ENCODE measurements at places on chromosomes 4 and X.

DNA sequence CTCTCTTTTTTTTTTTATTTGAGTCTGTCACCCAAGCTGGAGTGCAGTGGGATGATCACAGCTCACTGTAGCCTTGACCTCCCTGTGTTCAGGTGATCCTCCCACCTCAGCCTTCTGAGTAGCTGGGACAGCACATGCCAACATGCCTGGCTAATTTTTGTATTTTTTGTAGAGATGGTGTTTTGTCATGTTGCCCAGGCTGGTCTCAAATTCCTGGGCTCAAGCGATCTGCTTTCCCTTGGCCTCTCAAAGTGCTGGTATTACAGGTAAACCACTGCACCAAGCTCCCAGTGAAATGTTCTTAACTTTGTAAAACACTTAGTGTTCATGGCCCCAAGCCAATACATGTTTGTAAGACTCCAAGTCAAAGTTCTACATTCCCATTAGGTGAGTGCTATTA is 316.1 kb downstream of the KCTD8 start:
- no peak for DNase-seq

DNA sequence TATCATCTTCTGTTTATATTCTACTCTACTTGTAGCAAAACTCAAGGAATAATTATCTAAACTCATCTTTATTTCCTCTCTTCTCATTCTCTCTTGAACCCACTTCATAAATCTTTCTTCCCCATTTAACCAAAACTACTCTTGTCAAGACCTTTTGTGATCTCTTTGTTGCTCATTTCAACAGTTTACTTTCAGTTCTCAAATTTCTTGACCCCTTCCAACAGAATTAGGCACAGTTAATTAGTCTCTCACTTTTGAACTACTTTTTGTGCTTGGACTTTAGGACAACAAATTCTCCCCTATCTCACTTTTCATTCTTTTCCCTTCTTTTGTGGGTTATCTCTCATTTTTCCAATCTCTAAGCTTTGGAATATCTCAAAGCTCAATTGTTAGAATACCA is 27.4 kb upstream of the CAMK2D start:
- no peak for DNase-seq

- DNase-seq, result no peak
These were observed 2.9 kb upstream of the NHS start for GRCh38 chrX:17372052-17372451.

GRCh38 chrX:129737916-129738315 is 863 bp upstream of the XPNPEP2 start:
- no peak for DNase-seq

- no peak for DNase-seq
These were observed 19.9 kb upstream of the CDS1 start for GRCh38 chr4:84563002-84563401.

DNA sequence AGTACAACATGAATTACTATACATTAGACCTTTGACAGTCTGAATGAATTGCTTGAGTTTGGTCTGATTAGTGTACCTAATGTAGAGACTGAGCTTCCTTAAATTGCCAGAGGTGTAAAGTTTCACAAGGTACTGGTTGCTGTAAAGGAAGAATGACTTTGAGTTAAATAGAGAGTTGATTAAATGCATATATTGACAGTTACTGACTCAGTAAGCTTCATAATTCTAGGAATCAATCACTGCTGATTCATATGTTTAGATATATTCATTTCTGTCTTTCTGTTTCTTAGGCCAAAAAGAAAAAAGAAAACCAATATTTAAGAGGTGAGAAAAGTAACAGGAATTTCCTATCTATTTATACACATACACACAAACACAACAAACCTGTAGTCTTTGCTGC is 16.2 kb upstream of the ART3 start:
- DNase-seq, result no peak

DNA sequence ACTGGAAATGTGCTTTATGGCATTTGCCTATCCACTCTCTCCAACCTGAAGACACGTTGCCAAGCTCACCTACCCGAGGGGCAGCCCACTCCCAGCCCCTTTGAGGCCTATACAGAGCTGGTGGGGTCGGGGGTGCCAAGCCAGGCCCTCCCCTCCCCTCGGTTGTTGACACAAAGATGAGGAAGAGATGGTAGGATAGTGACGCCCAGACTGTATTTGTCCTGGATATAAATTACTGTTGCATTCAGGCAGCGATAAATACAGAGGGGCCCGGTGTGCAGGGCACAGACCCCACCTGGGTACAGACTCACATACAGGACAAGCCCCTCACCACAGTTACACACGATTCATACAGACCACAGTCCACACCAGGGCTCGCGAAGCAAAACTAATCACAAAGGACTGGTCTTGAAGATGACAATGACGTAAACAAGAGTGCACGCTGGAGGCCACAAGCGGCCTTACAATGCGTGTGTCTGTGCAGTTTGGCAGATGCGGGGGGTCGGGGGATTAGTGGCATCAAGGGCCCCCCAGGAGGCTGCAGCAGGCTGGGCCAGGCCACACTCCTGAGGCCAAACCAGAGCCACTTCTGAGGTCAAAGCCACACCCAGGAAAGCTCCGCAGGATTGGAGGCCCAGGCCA is 14.6 kb downstream of the DGKQ start:
- no peak for DNase-seq

- no peak for DNase-seq
These were observed 22.4 kb downstream of the NUDT9 start for GRCh38 chr4:87444741-87445140.

GRCh38 chrX:35842674-35843073 is 44.5 kb downstream of the MAGEB16 start:
- no peak for DNase-seq

DNA sequence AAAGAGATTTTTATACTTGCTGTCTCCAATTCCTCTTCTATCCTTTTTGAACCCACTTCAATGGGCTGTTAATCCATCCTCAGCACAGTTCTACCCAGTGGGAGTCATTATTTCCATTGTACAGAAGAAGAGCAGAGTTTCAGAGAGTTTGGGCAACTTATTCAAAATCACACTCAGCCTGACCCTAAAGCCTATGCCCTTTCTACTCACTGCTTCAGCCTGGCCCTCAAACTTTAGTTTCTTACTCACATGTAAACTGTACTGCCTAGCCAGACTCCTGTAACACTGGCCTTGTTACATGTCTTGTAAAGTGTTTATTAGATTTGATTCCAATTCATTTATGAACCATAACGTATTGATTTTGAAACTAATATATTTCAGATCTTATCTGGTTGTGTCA is 25.1 kb upstream of the USO1 start:
- DNase-seq, result no peak

DNA sequence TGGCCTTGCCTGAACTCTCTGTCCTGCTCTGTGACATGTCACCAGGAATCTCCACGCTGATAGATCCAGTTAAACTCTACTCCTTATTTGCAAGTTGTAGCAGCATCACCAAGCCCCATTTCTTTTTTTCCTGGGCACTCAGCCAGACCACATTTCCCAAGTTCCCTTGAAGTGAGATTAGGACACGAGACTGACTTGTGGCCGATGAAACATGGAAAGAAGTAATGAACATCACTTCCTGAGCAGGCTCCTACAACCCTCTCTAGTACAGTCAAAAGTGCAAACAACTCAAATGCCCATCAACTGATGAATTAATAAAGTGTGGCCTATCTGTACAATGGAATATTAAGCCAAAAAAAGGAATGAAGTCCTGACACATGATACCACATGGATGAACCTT is 74.6 kb downstream of the MAP3K15 start:
- DNase-seq, result peak; percentile 5

GRCh38 chr4:120916937-120917336 is 5.6 kb downstream of the PRDM5 start:
- DNase-seq, result no peak

DNA sequence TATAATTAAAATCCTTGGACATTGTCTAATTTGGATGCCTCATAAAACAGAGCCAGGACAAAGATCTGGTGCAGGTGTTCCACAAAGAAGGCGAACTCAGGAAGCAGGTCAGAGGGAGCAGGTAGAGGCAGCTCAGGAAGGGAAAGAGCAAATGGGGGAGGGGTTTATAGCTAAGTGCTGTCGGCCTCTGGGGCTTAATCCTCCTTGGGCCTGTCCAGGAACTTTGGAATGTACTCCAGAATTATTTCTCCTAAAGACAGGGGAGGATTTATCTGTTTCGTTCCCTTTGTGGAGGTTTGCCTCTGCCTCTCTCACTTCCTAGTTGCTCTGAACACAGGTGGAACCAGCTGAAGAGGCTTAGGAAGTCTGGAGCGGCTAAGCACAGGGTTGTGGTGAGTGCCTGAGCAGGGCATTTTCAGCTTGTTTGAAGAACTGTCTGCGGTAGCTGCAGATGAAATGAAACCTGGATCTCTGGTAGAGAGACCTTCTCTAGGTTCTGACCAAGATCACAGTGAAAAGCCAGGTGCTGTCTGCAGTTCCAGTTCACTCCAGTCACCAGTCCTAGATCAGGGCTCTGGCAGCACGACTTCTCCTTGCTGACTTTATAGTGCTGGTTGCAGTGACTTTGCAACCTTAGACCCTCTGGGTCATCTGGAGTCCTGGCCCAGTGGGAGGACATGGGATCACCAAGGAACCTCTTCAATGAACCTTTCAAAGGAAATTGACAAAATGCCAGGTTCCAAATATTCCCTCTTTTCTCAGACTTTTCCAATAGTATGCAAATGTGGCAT is 519.2 kb downstream of the PCDH10 start:
- no peak for DNase-seq

- no peak for DNase-seq
These were observed 388.2 kb downstream of the OPHN1 start for GRCh38 chrX:68045008-68045577.

GRCh38 chrX:1261285-1261684 is 7.3 kb upstream of the CSF2RA start:
- DNase-seq, result no peak

DNA sequence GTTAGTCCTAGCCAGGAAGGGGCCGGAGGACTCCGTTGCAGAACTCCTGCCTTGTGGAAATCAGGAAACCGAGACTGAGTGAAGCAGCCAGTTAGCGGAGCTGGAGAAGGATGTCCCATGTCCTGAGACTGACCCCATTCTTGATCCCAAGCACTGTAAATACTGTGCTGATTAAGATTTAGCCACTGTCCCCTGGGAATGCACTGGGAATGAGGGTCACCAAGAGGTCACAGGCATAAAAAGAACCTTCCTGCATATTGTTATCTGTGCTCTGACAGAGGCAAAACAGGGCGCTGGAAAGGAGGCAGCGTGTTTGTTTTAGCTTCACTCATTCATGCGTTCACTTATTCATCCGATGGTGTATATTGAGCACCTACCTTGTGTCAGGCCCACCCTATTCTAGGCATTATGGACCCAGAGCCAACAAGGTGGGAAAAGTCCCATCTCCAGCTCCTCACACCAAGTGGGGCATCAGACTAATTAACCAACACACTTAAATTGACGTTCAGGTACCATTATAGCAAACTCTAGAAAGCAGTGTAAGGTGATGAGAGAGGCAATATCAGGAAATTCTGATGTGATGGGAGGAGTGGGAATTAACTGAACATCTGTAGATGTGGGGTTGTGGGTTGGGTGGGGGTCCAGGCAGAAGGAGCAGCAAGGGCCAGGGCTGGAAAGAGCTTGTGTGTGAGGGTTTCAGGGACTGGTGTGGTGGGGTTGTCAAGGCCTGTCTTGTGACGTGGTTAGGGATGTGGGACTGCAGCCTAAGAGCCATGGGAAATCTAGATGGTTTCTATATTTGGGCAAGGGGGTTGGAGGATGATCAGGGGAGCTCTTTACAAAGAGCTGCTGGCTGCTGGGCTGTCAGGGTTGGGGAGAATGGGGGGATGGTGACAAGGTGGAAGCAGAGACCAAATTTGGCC is 10.6 kb upstream of the SLC2A9 start:
- no peak for DNase-seq

DNA sequence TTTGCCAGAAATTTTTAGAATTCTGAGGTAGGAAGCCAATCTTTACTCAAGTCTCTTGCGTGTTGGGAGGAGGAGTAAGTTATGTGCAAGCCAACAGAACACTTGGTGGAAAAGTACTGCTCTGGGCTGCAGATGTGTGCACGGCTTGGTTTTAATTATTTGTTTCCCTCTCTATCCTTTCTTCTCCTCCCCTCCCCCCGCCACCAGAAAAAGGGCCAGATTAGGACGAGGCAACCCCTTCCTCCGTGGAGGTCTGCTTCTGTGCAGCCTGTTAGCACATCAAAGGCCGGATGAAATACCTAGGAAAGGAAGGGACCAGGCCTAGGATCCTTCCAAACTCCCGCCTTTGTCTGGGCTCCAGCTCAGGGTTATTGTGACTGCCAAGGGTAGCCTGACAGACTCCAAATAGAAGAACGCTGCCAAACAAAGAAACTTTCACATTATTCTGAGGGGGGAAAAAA is 1.0 kb upstream of the PGRMC1 start:
- peak; percentile 51 for DNase-seq

DNA sequence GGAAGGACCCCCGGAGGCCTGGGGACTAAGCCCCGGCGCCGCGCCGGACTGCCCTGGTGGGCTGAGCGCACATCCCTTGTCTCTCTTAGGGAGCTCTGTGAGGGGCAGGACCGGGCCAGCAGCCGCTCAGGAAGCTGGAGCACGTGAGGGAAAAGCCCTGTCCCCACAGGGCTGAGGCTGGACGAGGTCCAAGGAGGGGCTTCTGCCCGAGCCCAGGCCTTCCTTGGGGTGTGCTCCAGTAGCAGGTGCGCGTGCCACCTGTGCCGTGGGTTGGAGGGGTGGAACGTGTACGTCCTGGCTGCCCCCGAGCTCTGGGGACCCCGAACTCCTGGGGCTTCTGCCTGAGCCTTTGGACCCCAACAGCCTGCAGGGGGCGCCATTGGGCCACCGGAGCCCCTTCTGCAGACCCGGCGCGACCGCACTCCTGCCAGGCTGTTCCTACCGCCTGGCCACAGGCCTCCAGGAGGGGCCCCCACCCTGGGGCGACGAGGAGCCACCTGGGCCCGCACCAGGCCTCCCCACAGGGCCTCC is 27.2 kb downstream of the TACC3 start:
- no peak for DNase-seq

- no peak for DNase-seq
These were observed 16.2 kb upstream of the WDR19 start for GRCh38 chr4:39166177-39166576.

DNA sequence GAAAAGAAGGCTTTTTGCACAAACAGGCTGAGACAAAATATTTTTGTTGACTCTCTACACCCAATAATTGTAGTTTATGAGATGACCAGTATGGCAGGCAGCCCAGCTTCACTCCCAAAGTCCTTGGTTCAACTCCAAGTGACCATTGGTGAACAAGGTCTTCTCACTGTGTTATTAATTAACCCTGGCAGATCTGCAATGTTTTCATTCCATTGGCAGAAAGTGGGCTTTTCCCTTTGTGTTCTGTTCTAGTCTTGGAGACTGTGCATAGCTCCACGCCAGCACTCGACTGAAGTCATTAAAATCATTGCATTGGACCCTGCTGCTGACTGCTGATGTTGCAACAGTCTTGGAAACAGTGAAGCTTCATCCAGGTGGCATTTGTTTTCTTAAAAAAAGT is 277.3 kb upstream of the HAND2 start:
- DNase-seq, result no peak

- no peak for DNase-seq
These were observed 159.4 kb upstream of the TENM3 start for GRCh38 chr4:182083671-182084410.

DNA sequence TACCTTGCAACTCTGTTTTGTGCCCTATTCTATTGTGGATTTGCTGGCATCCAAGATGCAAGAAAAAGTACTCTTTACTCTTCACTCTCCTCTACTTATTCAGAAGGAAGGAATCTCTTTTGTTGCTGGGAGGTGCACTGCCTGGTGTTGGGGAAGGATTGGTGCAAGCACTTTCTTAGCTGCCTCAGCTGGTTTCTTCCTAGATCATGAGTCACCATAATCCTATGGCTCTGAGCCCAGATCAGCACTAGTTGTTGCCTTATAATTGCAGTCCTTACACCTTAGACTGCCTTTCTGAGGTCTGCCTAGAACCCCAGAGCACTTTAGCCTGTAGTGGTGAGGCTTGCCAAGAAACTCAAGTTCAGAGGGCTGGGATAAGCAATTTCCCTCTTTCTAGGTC is 37.0 kb upstream of the CT83 start:
- DNase-seq, result no peak

Measured in fibroblast of skin of left biceps (primary cell).